ENCODE measurements at places on chromosomes 12 and 14.

DNA sequence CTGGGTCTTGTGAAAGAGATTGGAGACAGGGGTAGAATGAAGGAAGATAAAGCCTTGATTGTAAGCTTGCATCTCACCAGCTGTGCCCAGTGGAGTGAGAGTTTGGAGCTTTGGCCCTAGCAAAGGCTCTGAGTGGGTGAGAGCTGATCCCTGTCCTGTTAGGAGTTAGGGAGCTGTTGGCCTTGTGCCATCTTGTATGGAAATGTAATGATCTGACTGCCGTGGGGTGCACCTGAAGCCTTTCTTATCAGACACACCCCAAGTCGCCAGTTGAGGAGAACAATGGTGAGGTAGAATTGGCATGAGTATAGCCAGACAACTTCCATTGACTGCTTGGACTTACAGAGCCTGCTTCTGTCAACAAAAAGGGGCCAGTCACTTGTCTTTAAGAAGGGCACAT, 130.1 kb downstream of the PRKCH start:
- DNase-seq, result no peak

DNA sequence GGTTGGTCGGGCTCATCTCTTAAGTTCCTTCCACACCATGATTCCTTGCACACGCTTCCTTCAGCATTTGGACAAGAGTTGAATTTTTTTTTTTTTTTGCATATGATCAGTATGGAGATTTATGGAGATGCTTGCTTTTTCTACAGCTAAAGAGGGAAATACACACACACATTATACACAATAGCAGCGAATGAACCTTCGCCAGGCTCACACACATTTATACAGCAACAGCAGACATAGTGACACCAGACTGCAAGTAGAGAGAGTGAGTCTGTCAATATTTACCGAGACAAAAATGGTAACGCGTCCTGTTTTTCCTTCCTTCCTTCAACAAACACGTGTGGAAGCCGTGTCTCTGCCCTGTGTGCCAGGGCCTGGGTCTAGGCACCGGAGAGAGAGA, 897.9 kb downstream of the BCL11B start:
- no peak for DNase-seq

- no peak for DNase-seq
Observed at GRCh38 chr12:7834701-7835100, 38.0 kb downstream of the SLC2A14 start.

GRCh38 chr12:127570387-127570786, 696.6 kb upstream of the TMEM132C start:
- DNase-seq, result no peak

GRCh38 chr12:94872007-94872653, 131.4 kb downstream of the NDUFA12 start:
- no peak for DNase-seq

DNA sequence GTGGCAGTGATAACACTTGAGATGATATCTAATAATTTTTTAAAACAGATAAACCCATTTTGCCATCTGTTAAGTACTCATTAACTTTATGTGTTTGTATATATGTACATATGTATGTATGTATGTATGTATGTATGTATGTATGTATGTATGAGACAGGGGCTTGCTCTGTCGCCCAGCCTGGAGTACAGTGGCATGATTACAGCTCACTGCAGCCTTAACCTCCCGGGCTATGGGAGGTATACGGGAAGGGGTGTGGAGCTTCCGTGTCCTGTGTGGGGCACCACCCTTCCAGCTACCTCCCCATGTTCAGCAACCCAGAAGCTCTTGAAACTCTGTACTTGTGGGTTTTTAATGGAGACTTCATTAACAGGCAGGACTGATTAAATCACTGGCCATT, 116.9 kb downstream of the SCFD1 start:
- DNase-seq, result no peak

DNA sequence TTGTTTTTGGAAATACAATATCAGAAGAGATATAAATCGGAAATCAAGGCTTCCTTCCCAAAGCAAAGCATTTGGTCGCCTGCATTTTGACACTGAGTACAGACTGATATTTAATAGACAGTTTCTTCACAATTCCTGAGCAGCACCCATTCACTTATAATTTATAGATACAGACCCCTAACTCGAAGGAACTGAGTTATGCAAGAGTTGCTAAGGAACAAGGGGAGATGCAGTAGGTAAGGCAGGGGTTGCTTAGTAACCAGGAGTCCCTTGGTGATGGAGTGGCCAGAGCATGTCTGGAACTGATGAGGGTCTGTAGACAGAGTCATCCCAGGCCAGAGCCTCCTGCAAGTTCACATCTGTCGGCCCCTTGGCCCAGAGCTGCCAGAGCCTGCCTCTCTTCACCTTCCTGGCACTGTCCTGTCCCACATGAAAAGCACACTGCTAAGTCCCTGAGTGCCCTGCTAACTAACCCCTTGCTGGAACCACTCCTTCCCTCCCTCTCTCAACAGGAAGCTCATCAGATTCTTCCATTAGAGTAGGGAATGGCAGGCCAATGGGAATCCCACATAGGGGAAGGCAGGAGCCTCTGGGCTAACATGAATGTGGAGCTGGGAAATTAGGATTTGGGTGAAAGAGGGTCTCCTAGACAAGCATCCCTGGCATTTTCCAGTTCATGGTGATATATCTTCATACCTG, 3.6 kb upstream of the DHRS2 start:
- no peak for DNase-seq

All from hypothalamus (tissue), 51 donors.